ENCODE measurements at places on chromosomes 3 and 15.

DNA sequence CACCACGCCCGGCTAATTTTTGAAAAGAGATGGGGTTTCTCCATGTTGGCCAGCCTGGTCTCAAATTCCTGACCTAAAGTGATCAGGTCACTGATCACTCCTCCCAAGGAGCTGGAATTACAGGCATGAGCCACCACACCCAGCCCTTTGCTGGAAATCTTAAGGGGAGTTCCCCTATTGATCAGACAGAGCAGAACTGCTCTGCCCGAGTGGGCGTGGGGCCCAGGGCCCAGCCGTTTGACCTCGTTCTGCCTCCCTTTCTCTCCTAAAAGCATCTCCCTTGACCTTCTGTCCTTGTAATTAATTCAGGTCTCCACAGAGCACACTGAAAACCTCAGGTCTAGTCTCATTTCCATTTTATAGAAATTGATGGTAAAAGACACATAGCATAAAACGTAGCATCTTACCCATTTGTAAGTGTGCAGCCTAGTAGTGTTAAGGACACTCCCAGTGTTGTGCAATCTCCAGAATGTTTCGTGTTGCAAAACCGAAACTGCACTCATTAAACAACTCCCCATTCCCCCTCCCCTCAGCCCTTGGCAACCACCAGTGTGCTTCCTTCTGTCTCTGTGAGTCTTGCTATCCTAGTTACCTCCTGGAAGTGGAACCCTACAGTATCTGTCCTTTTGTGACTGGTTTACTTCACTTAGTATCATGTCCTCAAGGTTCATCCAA, 89.3 kb downstream of the SLCO3A1 start:
- peak; percentile 79 for DNase-seq

DNA sequence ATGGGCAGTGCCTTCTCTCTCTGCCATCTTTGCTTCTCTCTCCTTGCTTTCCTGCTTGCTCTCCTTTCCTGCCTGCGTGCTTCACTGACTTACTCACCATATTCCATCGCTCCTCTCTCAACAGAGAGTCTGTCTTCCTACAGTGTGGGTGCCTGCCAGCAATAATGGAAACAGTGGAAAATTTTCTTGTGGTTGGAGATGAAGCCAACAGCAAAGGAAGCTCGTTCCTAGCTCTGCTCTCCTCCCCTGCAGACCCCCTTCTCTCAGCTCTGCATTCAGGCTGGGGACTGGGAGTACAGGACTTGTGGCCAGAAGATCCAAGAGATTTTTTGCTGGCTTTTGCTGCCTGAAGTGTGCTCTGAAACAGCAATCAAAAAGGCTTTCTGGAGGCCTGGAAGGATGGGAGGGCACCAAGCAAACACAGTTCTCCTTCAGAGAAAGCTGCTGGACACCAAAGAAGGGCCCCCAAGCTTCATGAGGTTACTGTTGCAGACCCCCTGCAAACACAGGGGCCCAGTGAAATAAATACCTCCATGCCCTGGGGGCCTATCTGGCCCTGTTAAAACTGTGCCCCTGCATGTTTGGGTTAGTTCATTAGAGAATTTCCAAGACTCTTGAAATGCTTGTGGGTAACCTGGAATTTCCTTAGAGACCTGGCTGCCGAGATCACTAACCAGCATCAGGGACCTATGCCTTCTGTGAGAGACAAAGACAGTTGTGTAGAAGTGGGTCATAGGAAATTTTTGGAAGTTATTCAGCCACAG, 149.9 kb upstream of the RASGRP1 start:
- DNase-seq, result no peak

DNA sequence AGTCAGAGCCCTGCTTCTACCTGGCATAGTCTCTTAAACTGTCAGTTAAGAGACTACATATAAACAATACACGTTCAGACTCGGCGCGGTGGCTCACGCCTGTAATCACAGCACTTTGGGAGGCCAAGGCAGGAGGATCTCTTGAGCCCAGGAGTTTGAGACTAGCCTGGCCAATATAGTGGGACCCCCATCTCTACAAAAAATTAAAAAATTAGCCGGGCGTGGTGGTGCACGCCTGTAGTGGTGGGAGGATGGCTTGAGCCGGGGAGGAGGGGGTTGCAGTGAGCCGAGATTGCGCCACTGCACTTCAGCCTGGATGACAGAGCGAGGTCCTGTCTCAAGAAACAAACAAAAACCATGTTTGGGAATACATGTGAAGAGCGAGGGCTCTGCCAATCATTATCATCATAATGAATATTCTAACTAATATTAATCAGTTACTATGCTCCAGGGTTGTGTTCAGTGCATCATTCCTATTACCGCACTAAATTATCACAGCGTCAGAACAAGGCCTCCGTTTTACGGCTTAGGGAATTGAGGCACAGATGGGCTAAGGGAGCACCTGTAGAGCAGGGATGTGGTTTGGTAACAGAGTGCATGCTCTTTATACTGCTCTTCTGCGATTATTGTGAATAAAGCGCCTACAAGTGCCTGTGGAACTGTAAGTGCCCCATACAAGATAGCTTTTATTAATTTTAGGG, 844 bp upstream of the UQCC5 start:
- no peak for DNase-seq

DNA sequence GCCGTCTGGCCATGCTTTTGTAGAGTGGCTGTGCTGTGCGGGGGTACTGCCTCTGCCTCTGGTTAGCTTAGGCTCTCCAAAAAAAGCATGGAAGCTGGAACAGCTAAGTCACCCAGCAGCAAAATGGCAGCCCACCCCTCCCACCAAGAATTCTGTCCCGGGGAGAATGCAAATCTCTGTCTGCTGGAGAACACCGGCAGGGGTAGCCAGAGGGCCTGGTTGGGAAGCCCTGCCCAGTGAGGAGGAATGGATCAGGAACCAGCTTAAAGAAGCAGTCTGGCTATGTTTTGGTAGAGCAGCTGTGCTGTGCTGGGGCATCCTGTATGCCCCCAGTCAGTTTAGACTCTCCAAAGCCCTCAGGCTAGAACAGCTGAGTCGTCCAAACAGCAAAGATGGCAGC, 56.2 kb upstream of the PTPRG start:
- DNase-seq, result no peak

DNA sequence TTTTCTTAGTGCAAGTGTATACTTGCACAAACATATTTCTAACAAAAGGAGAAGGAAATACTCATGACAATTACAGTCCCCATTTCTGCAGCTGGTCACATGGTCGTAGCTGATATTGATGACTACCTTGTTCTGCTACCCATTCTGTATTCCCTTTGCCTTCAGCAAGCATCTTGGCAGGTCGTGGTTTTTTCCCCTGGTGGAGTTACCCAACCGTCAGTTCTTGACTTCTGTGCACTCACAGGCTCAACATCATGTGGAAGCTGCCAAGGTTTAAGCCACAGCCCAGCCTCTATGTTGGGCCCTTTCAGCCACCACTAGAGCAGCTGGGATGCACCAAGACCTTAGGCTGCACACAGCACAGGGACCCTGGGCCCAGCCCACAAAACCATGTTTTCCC, 56.1 kb downstream of the VGLL3 start:
- no peak for DNase-seq

DNA sequence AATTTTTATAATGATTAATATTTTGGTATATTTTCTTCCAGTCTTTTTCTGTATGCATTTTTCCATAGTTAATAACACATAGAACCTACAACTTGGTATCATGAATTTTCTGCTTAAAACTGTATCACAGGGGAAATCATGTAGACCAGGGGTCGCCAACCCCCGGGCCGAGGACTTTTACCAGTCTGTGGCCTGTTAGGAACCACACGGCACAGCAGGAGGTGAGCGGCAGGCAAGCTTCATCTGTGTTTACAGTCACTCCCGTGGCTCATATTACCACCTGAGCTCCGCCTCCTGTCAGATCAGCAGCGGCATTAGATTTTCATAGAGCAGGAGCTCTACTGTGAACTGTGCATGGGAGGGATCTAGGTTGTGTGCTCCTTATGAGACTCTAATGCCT, 54.7 kb downstream of the RPL22L1 start:
- no peak for DNase-seq

GRCh38 chr3:106068795-106069194, 200.0 kb upstream of the CBLB start:
- no peak for DNase-seq

GRCh38 chr3:127671523-127672428, 976 bp upstream of the ABTB1 start:
- peak; percentile 54 for DNase-seq

DNA sequence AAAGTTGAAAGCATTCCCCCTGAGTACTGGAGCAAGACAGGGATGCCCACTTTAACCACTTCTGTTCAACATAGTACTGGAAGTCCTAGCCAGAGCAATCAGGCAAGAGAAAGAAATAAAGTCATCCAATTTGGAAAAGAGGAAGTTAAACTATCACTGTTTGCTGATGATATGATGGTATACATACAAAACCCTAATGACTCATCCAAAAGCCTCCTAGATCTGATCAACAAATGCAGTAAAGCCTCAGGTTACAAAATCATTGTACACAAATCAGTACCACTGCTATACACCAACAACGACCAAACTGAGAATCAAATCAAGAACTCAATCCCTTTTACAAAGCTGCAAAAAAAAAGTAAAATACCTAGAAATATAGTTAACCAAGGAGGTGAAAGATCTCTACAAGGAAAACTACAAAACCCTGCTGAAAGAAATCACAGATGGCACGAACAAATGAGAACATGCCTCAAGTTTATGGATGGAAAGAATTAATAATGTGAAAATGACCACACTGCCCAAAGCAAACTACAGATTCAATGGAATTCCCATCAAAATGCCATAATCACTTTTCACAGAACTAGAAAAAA, 40.3 kb downstream of the RPL39L start:
- no peak for DNase-seq

GRCh38 chr3:101779822-101780381, 891 bp downstream of the NXPE3 start:
- no peak for DNase-seq

Measured in CD4-positive, alpha-beta T cell treated with Interleukin-1 beta for 1 hour (primary cell).